ENCODE measurements at places on chromosomes 1 and 21.

GRCh38 chr1:223741861-223742260 lies 29.5 kb downstream of the CAPN2 start:
- DNase-seq, result no peak

GRCh38 chr1:245298781-245299180 lies 144.0 kb downstream of the KIF26B start:
- no peak for DNase-seq

DNA sequence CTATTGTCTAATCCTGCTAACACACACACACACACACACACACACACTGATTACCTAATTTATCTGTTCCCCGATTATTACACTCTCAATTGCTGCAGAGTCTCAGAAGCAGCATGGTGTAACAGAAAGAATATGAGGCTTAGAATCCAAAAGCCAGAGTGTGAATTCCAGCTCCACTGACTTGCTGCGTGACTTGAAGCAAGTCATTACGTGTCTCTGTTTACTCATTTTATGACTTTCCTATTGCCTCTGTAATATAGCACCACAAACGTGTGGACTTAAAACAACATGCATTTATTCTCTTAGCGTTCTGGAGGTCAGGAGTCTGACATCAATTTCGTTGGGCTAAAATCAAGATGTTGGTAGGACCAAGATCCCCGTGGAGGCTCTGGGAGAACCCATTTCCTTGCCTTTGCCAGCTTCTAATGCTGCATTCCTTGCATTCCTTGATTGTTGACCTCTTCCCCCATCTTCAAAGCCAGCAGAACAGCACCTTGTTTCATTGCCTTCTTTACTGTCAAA lies 55.9 kb upstream of the ATP5PO start:
- peak; percentile 54 for DNase-seq

- no peak for DNase-seq
Measured at GRCh38 chr1:108591466-108591865, 31.6 kb downstream of the EEIG2 start.

GRCh38 chr1:91924146-91924545 lies 25.1 kb upstream of the BRDT start:
- peak; percentile 53 for DNase-seq

DNA sequence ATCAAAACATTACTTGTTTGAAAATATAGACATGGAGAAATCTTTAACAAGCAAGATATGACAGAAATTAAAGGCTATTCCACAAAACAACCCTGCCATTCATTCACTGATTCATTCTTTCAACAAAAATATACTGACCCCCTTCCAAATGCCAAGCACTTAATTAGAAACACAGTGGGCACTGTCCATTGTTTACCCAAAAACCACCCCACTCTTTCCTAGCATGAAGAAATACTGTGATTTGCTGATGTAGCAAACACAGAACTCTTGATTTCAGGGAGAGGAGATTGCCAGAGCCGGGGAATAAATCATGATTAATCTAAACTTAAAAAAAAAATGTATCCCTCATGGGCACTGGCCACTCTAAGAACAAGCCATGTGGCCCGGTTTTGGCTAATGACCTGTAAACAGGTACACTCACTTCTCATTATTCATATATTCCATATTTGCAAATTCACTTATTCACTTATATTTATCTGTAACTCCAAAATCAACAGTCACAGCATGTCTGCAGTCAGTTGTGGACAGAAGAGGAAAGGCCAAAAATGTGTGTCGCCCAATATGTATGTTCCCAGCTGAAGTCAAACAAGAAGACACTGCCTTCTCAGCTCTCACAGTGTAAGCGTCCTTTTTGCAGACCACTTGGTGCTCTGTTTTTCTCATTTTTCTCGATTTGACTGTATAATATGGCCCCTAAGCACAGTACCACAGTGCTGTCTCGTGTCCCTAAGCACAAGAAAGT lies 133.1 kb downstream of the SMYD3 start:
- DNase-seq, result no peak

DNA sequence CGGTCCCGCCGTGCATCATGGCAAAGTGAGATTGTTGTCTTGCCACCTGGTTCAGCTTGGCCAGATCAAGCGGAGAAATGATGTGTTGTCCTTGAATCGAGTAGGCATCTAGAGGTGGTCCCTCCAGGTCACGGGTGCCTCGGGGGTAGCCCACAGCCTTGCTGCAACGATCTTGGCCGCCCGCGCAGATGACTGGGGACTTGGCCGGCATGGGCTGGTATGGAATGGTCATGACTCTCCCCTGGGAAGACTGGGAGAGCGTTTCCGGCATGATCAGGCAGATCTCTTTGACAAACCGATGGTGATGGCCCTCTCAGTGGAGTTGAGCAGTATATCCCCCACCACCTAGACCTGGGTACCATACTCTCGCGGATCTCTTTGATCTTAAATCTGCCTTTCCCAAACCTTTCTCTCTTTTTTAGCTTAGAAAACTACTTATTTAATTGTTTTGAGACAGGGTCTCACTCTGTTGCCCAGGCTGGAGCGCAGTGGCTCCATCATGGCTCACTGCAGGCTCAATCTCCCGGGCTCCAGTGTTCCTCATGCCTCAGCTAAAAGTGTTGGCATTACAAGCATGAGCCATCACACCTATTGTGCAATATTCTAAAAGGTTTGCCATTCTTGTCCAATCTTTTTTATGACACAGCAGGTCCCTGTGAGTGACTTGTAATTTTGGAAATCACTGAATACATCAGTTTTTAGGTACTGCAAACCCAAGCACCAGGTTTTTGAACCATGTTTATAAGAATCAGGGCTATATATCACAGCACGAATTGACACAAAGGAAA lies 9.4 kb upstream of the ELAPOR1 start:
- DNase-seq, result no peak

DNA sequence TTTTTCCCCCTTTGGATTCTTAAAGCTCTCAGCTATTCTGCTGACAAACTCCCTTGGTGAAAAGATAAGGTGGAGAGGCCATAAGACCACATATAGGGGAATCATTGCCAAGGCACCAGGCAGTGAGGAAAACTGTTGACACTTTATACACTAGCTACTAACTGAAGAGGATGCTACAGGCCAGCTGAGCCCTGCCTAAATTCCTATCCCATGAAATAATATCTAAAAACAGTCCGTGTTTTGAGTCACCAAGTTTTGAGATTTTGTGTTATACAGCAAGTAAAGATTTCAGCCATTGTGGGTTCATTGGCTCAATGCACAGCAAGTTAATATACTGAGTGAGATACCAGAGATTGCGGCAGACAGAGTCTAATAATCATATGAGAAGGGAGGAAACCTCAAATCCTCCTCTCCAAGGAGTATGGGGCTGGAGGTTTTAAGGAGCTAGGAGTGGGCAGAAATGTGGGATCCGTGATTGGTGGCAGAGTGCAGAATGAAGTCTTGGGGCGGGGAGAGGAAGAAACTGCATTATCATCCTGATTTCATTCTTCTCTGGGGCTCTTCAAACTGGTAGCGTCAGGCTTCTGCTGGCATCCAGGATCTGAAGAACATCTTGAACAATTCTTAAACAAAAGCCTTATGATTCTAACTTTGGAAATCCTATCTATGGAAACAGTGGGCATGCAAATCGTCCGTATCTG lies 9.2 kb downstream of the CLDN8 start:
- DNase-seq, result peak; percentile 63

DNA sequence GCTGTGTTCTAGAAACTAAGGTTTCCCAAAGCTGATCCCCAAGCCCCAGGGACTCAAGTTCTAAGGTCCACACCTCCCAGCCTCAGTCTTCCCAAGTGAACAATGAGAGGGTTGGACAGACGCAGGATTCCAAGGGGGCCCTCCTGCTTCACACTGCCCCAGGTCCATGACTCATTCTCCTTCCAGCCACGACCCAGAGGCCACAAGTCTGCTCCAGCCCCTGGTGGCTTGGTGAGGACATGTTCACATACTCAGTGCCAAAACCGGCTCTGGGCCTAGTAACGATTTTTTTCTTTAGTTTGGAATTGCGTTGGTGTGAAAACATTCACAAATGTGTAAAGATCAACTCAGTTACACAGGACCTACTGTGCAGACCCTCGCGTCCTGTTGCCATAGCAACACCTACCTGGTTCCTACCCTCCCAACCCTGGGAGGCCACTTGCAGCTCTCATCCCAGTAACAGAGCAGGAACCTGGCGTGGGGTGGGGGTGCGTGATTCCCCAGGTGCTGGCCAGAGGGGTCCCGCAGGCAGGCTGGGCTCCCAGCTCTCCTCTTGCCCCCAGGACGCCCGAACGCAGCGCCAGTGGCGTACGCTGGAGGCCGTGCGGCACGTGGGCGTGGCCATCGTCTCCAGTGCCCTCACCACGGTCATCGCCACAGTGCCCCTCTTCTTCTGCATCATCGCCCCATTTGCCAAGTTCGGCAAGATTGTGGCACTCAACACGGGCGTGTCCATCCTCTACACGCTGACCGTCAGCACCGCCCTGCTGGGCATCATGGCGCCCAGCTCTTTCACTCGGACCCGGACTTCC lies 57.0 kb downstream of the DISP3 start:
- DNase-seq, result peak; percentile 37

DNA sequence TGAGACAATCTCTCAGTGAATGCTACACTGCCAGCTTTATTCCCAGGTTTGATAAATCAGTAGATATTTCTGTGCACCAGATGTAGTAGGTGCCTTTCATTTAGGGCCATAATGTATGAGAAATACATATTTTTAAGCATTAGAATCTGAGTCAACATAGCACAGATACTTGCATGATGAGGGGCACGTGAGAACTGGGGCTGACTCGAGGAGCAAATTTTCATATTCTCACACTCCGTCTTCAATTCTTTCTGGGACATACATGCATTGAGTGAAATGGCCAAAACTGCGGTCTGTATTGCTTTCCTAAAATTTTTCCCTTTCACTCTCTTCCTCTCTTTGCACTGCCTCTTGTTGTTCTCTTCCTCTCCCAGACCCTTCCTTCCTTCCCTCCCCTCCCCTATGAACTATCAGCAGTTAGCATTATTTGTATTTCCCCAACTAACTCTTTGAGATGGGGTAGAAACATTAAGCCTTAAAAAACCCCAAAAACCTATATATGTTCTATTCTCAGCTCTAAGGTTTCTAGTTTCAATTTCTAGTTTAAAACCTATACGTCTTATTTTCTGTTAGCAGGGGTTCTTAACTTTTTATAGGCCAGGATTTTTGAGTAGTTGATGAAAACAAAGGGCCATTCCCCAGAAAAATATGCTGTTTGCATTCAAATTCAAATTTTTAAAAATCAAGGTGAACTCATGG lies 289.1 kb downstream of the PTBP2 start:
- DNase-seq, result no peak

- peak; percentile 44 for DNase-seq
Measured at GRCh38 chr1:46246548-46247435, 771 bp upstream of the RAD54L start.

DNA sequence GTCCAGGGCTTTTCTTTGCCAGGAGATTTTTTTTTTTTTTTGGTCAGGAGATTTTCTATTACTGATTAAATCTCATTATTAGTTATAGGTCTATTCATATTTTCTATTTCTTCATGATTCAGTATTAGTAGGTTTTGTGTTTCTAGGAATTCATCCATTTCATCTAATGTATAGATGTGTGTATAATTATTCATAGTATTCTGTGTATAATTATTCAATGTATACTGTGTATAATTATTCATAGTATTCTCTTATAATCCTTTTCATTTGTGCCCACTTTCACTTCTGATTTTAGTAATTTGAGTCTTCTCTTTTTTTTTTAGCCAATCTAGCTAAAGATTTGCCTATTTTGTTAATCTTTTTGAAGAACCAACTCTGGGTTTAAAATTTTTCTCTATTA lies 12.3 kb upstream of the PNRC2 start:
- no peak for DNase-seq

DNA sequence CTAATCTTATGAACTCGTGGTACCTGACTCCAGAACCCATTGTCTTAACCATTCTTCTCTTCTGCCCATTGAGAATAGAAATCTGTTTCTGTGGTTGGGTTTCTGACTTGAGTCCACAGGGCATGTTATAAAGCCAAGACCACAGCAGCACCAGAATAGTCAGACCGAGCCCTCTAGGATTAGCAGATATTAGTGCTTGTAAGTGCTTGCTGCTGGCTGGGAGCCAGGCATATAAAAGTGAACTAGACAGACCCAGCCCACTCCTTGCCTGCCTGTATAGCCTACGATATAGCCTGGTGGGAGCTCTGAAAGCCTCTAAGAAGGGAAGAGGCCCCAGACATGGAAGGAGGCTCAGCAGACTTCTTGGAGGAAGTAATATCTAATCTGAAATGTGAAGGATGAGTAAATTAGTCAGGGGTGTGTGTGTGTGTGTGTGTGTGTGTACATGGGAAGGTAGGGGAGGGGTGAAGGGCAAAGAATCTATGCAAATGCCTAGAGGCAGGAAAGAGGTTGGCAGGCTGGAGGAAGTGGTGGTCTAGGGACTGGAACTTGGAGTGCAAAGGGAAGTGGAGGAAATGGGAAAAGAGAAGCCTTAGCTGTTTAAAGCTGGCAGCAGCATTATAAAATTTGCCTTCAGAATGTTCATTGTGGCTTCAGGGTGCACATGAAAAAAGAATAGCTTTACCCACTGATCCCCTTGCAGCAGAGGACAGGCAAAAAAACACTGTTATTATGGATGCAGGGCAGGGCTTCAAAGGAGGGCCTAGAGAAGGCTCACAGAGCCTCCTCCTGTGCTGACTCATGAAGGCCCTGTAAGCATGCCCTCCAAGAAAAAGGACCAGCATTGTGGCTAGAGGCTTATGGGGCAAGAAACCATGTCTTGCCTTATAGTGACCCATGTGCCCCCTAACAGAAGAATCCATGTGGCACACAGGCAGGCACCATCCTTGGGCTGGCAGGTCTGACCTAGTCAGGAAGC lies 169.2 kb downstream of the LMX1A start:
- no peak for DNase-seq

DNA sequence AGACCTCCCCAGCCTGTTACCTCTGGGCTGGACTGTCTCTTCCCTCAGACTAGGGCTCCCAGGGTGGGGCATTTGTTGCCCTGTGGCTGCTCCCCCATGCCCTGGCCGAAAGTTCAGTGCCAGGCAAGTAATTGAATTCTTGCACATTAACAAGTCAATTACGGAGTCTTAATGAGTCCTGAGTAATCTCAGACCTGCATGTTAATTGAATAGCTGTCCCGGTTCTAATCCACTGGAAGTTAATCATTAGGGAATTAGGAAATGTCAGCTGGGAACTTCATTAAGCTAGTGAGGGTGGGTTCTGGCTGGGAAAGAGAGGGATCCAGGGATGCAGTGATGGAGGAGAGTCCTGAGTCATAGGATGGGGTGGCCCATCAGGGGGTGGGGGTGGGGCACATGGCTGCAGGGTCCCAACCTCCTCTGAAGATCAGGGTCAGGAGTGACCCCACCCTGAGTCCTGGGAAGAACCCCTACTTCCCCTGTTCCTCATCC lies 47.1 kb upstream of the CSF3R start:
- no peak for DNase-seq

DNA sequence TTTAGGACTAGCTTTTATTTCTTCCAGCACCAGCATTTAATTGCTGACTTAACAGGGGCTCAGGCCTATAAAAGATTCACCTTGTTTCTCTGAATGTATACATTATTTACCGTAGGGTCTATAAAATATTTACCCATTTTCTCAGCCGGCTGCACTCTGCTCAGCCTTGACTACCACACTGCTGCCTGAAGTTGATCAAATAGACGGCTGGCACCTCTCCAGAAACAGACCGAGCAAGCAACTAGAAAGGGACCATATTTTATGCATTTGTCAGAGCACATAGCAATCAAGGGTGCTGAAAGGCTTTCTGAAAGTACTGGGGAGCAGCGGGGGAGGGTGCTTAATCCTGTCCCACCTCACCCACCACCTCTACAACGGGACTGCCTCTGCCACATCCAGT lies 64.7 kb upstream of the FGGY start:
- no peak for DNase-seq
